ENCODE measurements at places on chromosomes 4 and X.

GRCh38 chr4:44016570-44017421, 431.8 kb downstream of the KCTD8 start:
- no peak for DNase-seq

DNA sequence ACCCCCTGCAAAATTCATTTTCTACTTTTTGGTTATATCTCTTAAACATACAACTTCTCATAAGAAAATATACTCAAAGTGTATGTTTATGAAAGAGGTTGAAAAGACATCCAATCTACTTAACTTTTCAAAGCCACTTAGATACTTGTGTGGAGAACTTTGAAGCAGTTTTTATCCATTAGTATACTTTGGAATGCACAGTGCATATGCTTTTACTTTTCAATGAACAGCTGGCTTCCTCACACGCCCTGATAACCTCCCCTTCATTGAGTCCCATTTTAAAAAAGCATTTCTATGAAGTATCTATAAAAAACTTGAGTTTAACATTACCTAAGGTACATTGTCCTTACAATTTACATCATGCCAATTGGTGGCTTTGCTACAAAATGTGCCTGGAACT, 73.8 kb downstream of the VEGFC start:
- DNase-seq = no peak

DNA sequence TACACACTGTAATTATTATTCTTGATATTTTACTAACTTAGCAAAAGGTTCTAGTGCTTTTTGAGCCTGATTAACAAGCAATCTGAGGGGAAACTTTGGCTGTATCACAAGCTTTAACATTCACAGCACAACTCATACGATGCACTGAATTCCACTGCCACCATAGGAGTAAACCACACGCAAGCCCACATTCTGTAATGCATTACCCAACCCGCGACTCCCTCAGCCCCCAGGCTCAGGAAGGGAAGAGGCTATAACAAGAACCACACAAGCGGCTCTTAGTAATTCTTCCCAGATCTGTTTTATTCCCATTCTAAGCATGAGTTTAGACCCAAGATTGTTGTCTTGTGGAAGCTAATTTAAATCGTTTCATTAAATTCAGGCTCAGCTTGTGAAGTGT, 138.5 kb upstream of the TBL1X start:
- no peak for DNase-seq

- peak; percentile 89 for DNase-seq
Measured at GRCh38 chr4:24394041-24394440, 190.3 kb downstream of the DHX15 start.

- no peak for DNase-seq
Measured at GRCh38 chrX:152899874-152900719, 2.2 kb downstream of the ZNF185 start.

- DNase-seq = no peak
Measured at GRCh38 chr4:85717351-85717750, 242.4 kb downstream of the ARHGAP24 start.

- DNase-seq = no peak
Measured at GRCh38 chr4:147194114-147194513, 248.4 kb upstream of the TTC29 start.
